ENCODE measurements at places on chromosomes 13 and 19.

DNA sequence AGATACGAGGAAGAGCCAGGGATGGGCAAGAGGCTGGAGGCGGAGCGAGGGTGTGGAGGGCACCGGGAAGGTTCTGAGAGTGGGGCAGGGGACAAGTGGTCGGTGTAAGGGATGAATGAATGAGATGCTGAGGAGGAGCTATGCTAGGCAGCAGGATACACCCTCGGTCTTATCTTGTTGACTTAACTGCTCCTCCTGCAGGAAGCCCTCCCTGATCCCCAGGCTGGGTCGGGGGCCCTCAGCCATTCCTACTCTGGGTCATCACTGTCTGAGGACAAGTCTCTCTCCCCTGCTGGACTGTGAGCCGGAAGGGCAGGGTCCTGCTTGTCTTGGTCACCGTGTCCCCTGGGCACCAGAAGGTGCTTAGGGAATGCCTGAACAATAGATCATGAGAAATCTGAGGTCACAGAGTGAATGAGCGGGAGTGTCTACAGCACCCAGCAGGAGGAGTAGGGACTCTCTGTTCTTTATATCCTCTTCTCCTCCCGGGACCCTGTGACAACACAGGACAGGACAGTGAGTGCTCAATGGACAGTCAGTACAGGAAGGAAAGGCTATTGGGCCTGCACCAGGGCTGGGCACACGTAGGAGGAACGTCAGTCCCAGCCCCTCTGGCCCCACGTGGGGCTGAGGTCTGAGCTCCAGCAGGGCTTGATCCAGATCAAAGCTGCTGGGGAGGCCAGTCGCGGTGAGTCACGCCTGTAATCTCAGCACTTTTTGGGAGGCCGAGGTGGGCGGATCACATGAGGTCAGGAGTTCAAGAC is 6.5 kb downstream of the NKPD1 start:
- no peak for DNase-seq

DNA sequence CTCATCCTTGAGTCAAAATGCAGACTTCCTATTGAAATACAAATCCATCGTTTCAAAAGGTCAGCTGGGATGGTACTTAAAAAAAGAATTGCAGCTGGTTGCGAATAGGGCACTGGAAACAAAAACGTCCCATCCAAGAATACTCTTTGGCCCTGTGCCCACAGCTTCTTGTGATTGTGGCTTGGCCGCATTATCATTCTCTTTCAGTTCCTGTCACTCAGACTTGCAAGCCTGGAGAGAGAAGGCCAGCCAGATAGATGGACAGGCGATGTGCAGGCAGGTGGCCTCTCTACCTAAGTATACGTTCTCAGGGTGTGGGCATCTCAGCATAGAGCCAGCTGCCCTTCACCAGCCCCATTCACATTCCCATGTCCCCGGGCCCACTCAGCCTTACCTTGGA is 208.5 kb upstream of the ZNF536 start:
- DNase-seq: no peak

- no peak for DNase-seq
Observed at GRCh38 chr13:97280478-97280877, 58.3 kb downstream of the MBNL2 start.

DNA sequence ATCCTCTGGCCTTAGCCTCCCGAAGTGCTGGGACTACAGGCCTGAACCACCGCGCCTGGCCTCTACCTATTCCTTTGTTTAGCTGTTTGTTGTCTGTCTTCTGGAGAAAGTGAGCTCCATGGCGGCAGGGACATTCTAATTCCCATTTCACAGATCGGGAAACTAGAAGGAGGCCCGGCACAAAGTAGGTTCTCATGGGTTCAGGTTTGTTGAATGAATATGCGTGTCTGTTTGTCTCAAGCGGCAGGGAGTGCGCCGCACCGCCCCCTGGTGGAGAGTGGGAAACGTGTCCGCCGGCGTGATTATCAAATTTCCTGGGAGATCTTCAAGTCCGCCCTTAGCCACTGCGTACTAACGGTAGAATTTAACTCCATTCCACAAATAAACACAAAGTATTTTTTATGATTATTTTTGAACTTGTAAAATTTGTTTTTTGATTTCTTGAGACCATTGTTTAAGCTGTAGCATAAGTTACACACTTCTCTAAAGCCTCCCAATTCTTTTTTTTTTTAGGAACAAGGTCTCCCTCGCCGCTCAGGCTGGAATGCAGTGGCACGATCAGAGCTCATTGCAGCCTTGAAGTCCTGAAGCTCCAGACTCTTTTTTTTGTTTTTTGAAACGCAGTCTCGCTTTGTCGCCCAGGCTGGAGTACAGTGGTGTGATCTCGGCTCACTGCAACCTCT is 8.9 kb upstream of the CCDC9 start:
- no peak for DNase-seq

- DNase-seq: no peak
Observed at GRCh38 chr13:57946361-57946760, 314.8 kb downstream of the PCDH17 start.

- no peak for DNase-seq
Observed at GRCh38 chr19:2726160-2726855, 5.1 kb upstream of the DIRAS1 start.

DNA sequence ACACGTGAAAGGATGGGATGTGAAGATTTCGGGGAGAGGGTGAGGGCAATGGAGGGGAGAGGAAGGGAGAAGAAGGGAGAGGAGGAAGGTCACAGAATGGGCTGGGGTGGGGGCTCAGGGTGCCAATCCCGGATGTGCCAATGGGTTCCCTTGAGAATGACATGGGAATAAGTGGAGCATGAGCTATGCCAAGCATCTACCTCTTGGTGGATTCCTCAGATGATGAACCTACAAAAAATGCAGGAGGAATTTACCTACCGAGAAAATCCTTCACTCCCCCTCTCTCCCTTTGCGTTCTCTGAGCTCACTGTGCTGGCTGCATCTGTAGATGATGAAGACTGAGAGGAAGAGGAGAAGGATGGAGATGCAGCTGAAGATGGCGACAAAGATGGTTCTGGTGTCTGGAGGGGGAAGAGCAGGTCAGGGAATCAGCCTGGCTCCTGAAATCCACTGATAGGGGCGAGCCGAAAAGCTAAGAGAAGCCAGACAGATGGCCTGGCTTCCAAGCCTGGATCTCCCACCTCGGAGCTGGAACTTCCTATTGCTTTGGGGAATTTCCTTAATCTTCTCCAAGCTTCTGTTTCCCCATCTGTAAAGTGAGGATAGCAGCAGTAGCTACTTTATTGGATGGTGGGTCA is 21.6 kb downstream of the VSTM1 start:
- peak; percentile 8 for DNase-seq

- DNase-seq: no peak
Observed at GRCh38 chr13:32153056-32153455, 121.5 kb downstream of the FRY start.

- DNase-seq: no peak
Observed at GRCh38 chr13:105638426-105638825, 897.0 kb downstream of the EFNB2 start.

DNA sequence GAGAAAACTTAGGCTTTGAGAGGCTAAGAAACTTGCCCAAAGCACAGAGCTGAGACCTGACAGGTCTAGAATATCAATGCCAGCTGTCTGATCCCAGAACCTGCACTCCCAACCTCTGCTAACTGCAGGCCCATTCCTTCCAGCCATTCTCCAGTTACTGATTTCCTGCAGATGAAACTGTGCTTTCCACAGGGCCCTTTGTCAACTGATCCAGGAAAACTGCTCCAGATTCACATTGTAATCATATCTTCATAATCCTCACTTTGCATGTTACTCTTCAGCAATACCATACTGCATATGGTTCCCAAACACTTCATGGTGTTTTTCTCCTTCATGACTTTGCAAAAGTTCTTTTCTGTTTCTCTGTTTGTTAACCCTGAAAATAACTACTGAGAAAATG is 100.6 kb downstream of the RAP2A start:
- no peak for DNase-seq

- DNase-seq: no peak
Observed at GRCh38 chr19:40261631-40262030, 23.5 kb downstream of the AKT2 start.

GRCh38 chr13:87820241-87820640 is 149.1 kb downstream of the SLITRK5 start:
- no peak for DNase-seq

- no peak for DNase-seq
Observed at GRCh38 chr13:67971291-67971690, 741.2 kb upstream of the PCDH9 start.

DNA sequence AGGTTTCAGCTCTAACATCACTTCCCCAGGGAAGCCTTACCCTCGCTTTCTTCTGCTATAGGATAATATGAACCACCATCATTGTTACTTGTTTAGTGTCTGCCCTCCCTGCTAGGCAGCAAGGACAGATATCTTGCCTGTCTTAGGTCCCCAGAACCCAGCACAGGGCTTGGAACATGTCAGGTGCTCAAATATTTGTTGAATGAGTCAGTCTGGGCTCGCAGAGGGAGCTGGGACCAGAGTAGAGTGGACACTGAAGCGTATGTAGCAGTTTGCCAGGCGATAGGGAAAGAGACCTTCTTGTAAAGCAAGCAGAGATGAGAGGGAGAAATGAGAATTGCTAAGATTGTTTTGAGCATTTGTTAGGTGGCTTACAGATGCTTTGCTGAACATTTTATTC is 11.7 kb downstream of the BCKDHA start:
- peak; percentile 43 for DNase-seq

DNA sequence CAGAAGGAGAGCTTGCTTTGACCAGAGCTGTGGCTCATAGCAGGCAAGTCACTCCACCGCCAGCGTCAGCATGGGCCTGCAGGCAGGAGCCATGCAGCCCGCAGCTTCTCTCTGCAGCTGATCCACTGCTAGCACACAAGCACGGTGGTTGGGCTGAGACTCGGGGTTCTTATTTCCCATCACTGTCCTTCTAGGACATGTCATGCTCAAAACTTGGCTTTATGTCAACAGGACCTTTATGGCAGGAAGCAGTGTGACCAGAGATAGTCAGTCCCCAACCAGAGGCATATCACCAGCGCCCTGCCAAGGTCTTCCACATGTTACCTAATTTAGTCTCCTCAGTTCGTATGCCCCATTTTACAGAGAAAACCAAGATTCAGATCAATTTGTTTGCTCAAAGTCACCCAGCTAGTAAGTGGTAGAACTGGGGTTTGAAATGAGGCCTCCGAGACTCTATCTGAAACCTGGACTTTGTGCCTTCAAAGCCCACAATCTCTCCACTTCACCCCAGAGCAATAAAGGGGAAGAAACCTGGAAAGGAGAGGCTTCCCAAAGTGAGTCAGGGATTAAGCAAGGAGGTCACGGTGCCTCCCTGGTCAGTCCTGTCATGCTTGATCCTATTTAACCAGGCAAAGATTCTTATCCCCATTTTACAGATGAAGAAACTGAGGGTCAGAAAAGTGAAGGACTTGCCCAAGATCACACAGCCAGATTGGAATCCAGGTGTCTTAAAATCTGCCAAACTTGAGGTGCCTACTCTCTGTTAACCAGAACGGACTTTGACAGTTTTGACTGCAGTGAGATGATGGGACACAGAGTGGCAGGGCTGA is 5.1 kb downstream of the TMEM272 start:
- DNase-seq: no peak

DNA sequence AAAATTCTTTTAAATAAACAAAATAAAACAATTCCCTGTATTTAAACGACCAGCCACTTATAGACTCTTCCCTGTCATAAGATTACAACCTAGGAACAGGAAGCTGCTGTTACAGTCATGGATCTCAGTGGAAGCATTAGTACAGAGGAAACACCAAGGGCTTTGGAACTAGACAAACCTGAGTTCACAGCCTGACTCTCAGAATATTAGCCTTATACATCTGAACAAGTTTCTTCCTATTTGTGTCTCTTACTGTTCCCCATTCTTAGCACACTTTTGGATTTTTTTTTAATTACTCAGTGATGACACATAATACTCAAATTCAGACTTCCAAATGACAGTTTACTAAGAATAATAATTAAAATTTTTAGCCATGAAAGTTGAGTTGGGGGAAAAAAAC is 46.1 kb downstream of the ZDHHC20 start:
- DNase-seq: no peak

DNA sequence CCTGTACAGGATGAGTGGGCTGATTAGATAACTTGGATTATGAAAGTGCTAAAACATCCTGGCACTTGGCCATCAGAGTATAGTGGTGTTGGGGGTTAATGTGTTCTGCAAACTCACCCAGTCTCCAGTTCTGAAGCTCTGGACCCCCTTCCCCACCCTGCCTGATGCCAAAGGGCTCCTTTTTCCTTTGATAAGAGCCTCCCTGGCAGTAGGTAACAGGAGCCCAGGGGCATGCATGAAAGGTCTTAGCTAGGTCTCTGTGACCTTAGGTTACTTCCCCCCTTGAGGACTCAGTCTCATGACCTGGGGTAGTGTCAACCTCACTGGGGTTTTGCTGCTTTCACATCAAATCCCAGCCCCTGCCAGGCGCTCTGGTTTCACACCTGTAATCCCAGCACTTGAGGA is 2.5 kb downstream of the RPS28 start:
- no peak for DNase-seq

- no peak for DNase-seq
Observed at GRCh38 chr13:75764251-75764925, 128.3 kb downstream of the LMO7 start.

- no peak for DNase-seq
Observed at GRCh38 chr13:21054313-21054712, 7.1 kb downstream of the LATS2 start.

DNA sequence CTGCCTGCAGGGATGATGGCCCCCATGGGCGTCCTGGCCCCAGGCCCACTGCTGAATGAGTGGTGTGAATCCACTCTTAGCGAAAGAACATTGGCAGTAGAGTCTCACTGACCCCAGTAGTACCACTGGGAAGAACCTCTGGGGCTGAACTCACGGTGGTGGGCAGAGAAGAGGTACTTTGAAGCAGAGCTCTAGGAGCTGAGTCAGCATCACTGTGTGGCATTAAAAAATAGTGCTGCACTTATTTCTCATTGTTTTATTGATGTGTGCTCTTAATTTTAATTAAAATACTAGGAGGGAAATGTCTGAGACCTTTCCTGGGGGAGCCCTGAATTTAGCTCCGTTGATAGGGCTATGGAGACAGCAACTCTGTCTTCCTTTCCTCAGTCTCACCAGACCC is 61.3 kb downstream of the CBY2 start:
- no peak for DNase-seq

GRCh38 chr13:101417043-101417406 is 717 bp upstream of the NALCN start:
- peak; percentile 38 for DNase-seq

DNA sequence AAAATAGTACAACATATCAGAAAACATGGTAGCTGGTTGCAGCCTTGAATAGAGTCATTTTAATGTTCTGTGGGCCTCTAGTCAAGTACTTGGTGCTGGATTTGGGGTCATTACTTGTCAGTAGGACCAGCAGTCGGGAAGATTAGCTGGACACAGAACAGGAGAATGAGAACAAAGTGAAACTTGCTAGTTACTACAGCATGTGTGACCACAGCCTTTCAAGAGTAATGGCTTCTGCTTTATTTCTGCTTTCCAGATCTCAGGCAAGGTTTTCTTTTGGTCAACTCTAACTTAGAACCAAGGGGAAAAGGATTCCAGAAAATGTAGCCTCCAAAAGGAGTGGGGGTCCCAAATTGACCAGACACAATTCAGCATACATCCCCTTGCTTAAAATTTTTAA is 17.1 kb upstream of the VWA8 start:
- no peak for DNase-seq
